ENCODE measurements at places on chromosomes 2 and 18. TPM values are rescaled to one million over a fixed set of nuclear protein-coding genes. Genes with fewer than 3 reads are reported as not detected.

- DNase-seq = no peak
Observed at GRCh38 chr2:214630402-214631045, 179.0 kb downstream of the BARD1 start.

DNA sequence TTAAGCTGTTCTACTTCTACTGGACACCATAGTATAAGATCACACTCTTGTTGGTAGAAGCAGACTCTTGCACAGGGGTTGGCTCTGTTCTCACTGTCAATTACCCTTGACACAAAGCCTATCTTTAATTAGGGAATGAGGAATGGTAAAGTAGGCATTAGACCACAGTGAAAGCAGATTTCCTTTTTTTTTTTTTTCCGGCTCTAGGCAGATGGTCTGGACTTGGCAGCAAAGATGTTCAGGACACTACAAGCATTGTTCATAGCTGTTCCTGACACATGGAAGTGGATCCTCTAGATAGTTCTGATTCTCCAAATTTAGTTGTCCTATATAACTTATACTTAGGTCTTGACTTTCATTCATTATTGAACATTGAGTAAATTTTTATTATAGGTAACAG is 672.2 kb upstream of the CELF4 start:
- no peak for DNase-seq

Gene WDR12
- 39.2 TPM for total RNA-seq

Gene REG3G
- total RNA-seq = not detected

DNA sequence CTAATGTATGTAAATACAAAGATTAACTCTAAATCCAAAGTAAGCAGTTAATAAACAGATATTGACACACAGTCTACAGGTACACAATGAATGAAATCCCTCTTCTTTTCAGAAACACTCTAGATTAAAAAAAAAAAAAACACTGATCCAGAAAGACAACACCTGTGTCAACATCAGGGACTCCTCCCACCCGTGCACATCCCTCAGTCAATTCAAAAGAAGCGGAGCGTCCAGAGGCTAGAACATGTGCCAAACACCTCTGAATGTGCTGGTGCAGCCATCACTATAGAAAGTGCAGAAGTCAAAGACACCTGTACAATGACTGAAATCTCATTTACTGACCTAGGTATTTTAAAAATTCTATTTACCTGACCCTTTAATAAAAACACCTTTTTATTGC is 622.6 kb upstream of the ID2 start:
- no peak for DNase-seq

GRCh38 chr2:198901894-198902293 is 555.8 kb downstream of the SATB2 start:
- no peak for DNase-seq

Gene LYPD6B
- 8.7 TPM for total RNA-seq

Gene CELF4
- total RNA-seq = not detected

- DNase-seq = no peak
Observed at GRCh38 chr2:68505603-68506159, 38.3 kb downstream of the APLF start.

Gene FBXO48
- 0.61 TPM for total RNA-seq

GRCh38 chr2:130963849-130964793 is 127.4 kb downstream of the ARHGEF4 start:
- DNase-seq = no peak

Measured in esophagus squamous epithelium (tissue), 5 donors.